ENCODE measurements at places on chromosomes 6 and 20. TPM values are rescaled to one million over a fixed set of nuclear protein-coding genes. Genes with fewer than 3 reads are reported as not detected.

Gene MTHFD1L
- total RNA-seq = 105 TPM

DNA sequence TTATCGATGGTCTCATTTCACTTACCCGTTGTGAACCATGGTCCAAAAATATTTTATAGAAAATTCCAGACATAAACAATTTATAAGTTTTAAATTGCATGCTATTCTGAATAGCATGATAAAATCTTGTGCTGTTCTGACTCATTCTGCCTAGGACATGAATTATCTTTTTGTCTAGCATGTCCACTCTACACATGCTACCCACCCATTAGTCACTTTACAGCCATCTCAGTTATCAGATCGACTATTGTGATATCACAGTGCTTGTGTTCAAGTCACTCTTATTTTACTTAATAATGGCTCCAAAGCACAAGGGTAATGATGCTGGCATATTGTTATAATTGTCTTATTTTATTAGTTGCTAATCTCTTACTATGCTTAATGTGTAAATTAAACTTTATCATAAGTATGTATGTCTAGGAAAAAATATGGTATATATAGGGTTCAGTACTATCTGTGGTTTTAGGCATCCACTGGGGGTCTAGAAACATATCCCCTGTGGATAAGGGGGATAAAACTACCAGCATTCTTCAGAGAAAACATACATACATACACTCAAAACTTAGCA lies 252.0 kb upstream of the HTR1E start:
- DNase-seq = no peak

Gene POPDC3
- total RNA-seq = 3.7 TPM

DNA sequence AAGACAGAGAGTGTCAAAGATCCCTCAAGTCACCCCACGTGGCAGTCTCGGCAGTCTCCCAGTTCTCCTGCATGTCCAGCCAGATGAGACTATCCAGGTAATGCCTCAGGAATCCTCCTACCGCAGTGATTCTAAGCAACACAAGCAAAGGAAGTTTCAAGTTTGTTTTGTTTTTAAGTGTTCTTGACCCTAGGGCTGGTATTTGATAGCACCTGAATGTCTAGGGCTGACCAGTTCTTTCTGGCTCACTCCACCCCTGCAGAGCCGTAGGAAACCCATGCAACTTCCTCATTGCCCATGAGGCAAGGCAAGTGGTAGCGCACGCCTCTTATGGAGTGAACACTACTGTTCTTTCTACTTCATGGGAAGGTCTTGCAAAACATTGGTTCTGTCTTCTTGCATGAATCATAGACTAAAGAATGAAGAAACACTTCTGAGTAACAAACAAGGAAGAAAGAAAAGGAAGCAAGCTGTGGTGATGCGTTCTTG lies 24.8 kb upstream of the FOXQ1 start:
- no peak for DNase-seq

Gene TFAP2C
- 5.8 TPM for total RNA-seq

DNA sequence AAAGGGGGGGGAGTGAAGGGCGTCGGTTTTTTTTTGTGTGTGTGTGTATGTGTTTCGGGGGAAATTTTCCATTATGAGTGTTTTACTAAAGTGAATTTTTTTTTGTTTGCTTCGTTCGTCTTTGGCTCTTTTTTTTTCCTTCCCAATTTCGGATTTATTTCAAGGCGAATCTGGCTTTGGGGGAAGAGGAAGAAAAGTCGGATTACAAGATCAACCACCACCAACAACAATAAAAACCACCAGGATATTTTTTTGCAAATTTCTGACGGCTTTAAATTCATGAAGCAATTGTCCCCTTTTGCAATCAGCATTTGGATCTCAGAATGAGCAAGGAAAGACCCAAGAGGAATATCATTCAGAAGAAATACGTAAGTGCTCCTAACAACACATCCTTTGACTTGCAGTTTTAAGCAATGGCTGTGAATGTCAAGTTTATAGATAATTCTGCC lies 372 bp downstream of the JARID2 start:
- no peak for DNase-seq

GRCh38 chr6:99233219-99233618 lies 116.3 kb downstream of the FAXC start:
- no peak for DNase-seq

DNA sequence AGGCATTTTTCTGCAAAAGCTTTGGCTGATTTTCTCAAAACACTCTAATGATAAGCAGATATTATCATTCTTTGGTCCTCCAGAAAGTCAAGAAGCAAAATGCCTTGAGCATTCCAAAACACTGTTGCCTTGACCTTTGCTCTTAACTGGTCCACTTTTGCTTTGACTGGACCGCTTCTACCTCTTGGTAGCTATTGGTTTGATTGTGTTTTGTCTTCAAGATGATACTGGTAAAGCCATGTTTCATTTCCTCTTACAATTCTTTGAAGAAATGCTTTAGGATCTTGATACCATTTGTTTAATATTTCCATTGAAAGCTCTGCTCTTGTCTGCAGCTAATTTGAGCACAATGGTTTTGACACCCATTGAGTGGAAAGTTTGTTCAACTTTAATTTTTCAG lies 35.6 kb upstream of the SDHAF4 start:
- DNase-seq = no peak

GRCh38 chr6:36691612-36692011 lies 6.0 kb upstream of the RAB44 start:
- DNase-seq = no peak

DNA sequence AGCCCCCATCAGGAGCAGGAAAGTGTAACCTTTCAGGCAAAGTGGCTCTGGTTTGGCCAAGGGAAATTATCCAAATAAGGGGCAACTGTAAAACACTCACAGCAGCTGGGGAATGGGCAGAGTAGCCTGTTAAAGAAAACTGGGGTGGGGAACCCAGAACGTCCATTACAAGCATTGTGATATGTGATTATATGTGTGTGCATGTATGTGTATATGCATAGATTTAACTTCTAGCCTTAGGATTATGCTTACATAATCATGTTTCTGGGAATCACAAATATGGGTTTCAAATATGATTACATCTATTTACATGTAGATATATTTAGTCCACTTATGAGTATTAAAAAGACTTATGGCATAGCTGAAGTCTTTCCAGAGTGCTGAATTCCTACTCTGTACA lies 278.1 kb upstream of the JAG1 start:
- no peak for DNase-seq

DNA sequence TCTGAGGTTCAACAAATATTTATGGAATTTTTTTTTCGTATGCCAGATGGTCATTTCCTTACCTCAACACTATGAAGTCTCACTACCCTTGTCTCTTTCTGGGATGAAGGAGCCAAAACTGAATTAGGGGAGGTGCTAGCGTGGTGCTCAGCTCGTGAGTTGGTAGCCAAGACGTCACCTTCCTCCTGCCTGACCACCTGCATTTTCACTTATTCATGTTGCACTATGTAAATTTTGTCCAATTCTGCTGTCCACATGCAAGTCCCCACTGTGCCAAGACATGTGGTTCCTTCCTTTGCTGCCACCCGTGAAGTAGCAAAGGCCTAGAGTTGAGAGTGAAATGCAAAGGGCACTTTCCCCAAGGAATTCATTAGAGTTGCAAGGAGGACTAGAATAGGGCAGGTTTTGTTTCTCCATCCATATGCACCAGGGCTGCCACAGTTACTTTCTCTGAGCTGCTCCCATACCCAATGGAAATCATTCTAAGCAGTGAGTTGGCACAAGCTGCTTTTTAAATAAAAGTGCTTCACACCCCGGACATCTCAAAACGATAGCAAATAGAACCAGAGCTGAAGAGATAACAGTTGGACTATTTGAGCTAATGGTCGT lies 591.3 kb upstream of the NOX3 start:
- DNase-seq = no peak

- no peak for DNase-seq
Measured at GRCh38 chr6:134000443-134000842, 47.4 kb downstream of the TBPL1 start.

Gene LIN28B
- 94.7 TPM for total RNA-seq

- DNase-seq = no peak
Measured at GRCh38 chr6:43869079-43869710, 99.2 kb downstream of the VEGFA start.

Gene PLCB4
- total RNA-seq = 14.1 TPM

GRCh38 chr6:118808793-118809638 lies 84.9 kb upstream of the ASF1A start:
- no peak for DNase-seq

DNA sequence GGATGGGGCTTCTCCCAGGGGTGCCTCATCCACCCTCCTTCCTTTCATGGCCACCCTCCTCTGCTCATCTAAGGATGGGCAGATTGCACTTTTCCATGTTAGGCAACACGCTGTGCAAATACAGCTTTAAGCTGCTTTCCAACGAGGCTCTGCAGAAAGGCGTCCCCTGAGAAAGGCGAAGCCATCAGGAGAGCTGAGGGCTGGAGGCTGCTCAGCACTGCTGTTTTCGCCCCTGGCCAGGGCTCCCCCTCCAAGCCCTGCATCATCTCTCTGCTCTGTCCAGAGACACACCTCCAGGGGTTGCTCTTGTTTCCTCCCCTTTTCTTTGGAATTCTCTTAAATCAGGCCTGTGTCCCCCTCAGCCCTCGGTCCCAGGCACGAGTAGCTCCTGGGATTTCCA lies 526.1 kb downstream of the CDH26 start:
- no peak for DNase-seq

- DNase-seq = no peak
Measured at GRCh38 chr6:34551720-34552119, 4.4 kb downstream of the SPDEF start.

Gene C6orf52
- 1.5 TPM for total RNA-seq

- DNase-seq = no peak
Measured at GRCh38 chr6:135576055-135576454, 78.5 kb upstream of the AHI1 start.

Gene TFAP2D
- not detected for total RNA-seq

Gene TPD52L1
- total RNA-seq = 9.6 TPM

DNA sequence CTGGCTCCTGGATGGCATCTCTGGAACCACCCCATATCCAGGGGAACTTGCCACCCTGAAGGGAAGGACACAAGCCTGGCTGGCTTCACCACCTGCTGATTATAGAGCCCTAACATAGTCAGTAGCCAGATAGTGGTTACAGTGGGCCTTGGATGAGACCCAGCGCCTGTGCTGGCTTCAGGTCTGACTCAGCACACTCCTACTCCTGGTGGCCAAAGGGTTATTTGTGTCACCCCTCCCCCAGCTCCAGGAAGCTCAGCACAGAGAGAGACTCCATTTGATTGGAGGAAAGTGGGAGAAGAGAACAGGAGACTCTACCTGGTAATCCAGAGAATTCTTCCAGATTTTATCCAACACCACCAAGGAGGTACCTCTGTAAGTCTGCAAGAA lies 12.8 kb downstream of the SNX14 start:
- no peak for DNase-seq

DNA sequence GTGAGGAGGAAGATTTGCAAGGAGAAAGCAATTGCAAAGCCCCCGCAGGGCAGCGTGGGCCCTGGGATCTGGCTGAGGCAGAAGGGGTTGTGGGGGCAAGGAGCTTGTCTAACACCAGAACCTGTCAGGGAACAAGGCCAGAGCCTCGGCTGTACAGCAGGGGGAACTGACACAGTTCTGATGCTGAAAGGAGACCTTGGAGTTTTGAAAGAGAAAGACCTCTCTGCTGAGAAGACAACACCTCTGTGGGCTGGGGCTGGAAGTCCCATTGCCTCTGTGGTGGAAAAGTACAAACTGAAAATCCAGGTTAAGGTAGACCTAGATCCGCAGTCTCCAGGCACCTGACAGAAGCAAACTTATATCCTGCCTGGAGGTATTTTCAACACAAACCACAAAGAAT lies 86.9 kb upstream of the CST7 start:
- no peak for DNase-seq

Gene RHAG
- not detected for total RNA-seq

Gene MYLK4
- 0.13 TPM for total RNA-seq

- no peak for DNase-seq
Measured at GRCh38 chr20:2840967-2841531, 504 bp downstream of the VPS16 start.

DNA sequence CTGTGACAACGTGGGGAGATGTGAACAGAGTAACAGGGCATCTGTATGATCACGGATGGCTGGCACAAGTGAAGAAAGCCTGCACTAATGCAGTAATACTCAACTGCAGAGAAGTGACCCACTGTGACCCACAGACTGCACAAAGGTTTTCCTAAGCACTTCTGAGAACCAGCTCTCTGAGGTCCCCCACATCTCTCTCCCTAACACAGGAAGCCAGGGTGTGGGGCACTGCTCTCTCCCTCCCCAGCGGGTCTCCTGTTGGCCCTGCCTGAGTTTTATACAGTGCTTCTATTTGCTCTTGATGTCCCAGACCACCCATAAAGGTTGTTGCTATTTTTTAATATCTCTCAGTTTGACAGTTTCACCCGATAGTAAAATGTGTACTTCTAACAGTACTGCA lies 11.3 kb downstream of the APMAP start:
- peak; percentile 1 for DNase-seq

DNA sequence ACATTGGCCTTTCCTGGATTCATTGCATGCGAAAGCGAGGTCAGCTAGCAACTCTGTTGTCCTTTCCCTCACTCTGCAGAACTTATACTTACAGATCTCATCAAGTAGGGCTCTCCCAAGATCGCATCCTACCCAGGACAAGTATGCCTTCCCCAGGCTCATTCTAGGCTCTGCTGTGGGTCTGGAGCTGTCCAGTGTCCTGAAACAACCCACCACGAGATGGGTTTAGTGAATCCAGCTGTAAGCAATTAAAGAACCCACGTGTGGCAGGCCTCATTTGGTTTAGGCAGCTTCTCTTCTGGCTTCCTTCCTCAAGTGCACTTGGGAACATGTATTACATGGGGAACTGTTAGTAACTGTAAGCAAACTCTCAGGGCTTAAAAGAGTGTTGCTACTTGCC lies 406.5 kb upstream of the CHD6 start:
- DNase-seq = peak; percentile 64

Gene CLPSL2
- total RNA-seq = 1.4 TPM

DNA sequence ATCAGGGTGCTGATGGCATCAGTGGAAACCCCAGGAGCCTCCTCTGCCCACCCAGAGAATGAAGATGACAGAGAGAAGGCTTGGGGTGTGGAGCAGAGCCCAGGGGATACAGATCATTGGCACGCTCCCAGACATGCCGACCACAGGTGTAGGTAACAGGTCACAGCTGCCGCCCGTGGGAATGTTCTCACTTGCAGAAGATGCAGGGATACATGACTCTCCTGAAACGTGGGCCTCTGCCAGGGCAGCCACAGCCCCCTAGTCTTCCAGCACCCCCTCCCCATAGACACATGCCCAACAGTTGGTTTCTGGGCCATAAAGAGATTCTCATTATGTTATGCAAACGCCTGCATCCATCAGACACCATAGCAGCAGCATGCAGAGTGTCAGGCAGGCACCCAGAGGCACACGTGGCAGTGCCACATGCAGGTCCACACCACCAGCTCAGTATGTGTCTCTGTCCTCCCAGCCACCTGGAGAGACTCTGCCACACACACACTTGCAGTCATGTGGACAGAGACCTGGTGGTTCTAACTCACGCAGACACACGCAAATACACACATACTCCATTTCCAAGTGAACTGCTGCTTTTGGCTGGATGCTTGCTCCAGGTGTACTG lies 45.5 kb downstream of the LRFN2 start:
- no peak for DNase-seq

Gene SPATA2
- total RNA-seq = 11.9 TPM

DNA sequence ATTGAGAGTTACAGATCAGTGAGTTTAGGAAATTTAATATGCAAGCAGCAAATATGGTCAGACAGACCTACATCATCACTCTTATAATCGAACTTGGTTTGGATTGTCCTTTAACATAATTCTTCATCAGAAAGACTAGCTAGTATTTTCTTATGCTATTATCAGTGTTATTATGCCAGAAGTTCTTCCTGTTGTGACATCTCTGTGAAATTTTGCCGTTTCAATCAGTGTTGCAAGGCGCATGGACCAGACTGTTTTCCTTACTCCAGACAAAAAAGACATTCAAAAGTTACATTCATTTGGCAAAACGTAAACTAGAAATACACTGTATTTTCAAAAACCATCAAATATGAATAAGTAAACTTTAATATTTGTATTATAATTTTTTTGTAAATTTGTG lies 5.7 kb upstream of the TENT5A start:
- no peak for DNase-seq
